ENCODE measurements at places on chromosomes 12 and 14.

- peak; percentile 74 for DNase-seq
These were observed 102.7 kb upstream of the TBX5 start for GRCh38 chr12:114508529-114509129.

GRCh38 chr12:75269209-75269608 is 59.6 kb upstream of the KCNC2 start:
- no peak for DNase-seq

DNA sequence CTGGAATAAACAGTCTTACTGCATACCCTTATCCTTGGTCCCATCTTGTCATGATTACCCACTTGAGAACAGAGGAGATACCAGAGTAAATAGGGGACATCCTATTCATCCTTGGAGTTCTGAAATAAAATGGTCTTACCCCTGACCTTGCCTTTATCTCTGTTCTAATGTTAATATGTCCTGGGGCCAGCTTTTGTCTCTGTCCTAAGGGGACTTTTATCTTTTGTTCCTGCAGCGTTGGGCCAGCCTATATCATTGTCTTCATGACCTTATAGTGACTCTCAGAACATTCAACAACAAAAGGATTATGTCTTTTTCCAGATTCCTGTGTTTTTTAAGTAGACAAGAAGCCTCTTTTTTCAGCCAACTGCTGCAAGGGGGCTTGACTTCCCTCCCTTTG is 1057.5 kb downstream of the LRFN5 start:
- no peak for DNase-seq

DNA sequence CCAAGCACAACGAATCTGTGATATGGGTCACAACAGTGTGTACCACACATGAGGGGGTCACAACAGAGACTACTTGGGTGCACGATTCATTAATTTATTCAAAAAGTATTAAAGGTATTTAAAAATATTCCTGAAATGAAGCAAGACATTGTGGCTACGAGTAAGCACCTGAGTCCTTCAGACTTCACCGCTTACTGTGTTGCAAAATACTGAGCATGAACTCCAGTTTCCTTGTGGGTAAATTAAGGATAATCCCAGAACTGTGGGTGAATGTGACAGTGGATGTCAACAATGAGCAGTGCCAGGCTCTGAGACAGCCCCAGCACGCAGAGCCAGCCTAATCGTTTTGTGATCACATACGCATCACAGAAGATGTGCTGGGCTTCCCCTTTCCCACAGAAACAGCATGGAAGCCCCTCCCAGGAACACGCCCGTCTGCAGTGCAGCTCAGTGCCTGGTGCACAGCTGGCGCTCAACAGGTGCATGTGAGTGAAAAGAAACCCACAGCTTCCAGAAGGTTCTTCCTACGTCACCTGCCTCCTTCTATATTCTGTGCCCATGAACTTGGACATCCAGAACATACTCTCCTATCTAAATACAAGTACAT is 29.1 kb downstream of the CDC42BPB start:
- no peak for DNase-seq

DNA sequence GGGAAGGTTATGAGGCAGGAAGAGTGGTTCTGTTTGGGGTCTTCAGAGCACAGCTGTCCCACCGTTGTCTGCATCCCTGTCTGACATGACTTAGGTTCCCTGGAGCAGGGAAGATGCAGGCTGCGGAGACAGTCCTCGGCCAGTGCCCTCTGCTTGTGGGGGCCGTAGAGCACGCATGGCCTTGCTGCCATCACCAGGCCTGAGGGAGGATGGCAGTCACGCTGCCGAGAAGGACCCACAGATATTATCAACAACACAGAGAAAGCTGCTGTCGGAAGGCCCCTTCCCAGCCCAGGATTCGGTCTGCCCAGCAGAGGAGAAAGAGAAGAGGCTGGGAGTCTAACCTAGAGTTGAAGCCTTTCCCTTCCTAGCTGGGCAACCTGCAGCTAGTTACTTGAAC is 35.0 kb downstream of the ERH start:
- DNase-seq = no peak

GRCh38 chr12:9204380-9204779 is 3.8 kb downstream of the PZP start:
- DNase-seq = no peak

DNA sequence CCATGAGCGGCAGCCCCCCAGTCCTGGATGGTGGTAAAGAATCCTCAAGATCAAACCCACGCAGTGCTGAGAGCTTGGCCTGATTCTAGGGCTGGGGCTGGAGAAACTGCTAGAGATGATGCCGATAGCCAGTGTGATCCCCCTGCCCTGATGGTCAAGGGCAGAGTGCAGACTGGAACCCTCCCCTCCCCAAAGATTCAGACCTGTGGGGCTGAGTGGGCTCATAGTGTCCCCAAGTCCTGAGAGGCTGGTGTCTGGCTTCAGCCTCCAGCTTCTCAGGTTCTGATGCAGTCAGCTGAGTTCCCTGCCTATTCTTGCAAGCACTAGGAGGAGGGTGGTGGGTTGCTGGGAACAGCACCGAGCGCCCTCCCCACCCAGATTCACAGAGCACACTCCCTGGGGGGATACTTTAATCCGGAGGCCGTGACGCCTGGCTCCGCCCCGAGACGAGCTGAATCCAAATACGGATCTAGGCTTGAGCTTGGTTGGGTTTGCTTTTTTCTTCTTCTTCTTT is 11.9 kb downstream of the RHOF start:
- DNase-seq = no peak

GRCh38 chr12:101941306-101942249 is 64.2 kb downstream of the DRAM1 start:
- DNase-seq = no peak

DNA sequence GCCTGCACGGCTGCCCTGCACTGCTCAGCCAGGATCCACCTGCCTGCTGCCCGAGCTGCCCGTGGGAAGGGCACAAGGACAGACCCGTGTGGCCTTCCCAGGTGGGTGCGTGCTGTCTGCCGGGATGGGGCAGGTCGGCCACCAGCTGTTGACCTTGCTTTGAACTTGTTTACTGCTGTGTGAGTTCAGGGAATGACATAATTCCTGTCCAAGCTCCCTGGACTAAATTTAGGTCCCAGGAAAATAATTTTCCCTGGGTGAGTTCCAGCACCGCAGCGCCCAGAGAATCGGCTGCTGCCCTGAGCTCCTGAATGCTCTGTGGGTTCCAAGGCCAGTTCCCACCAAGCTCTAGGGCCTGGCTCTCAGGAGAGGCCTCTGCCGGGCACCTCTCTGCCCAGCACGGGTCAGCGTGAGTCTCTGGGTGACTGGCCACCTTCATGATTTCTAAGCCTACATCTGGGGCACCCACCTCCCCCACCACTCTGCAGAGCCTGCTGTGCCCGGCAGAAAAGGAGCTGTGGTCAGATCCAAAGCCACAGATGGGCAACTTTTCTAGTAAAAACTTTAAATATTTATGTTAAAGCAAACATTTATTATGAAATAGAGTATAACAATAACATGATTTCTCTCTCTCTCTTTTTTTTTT is 27.2 kb upstream of the MLXIP start:
- DNase-seq = no peak

- DNase-seq = no peak
These were observed 265.9 kb downstream of the EFCAB11 start for GRCh38 chr14:89688507-89689211.

DNA sequence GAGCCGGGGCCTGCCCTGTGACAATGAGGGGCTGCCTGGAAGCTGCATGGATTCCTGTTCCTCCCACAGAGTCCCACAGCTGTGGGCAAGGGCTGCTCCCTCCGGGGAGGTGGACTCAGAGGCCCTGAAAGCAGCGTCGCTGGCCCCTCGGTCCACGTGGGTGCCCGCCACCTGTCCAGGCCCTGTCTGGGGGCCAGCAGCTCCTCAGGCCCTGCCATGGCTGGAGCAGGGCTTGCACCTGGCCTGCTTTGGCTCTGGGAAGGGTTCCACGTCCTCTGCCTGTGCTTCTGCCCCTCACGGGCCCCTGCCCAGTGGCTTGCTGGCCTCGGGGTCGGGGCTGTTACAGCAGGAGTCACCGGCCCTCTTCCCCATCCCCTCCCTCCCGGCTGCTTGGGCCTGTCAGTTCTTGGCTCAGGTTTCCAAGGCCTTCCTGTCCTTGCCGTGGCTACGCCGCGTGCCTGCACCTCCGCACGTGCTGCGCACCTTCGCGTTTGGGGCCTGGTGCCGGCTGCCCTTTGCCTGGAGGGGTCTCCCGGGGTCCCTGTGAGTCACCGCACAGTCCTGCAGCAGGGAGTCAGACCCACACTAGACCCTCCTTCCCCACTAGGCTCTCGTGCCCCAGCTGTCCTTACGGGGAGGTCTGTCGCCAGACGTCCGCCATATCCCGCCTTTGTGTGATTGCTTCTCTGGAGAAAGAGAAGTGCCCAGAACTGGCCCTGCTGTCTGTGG is 5.8 kb downstream of the FBRSL1 start:
- no peak for DNase-seq

DNA sequence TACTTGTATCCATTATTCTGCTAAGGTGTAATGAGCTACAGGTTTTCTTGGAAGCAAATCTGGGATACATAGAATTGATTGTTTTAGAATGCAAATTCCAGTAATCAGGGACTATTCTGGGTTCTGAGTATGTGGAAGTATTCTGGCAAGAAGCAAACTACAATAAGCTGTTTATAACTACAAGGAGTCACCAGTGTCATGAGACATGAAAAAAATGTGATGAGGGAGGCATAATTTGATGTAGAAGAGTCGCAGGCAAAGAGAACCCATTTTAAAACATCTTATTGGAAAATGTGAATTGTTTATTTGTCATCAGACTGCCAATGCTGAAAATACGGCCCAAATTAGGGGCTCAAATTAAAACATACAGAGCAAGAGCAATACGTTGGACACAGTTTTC is 321.8 kb upstream of the E2F7 start:
- DNase-seq = no peak

- no peak for DNase-seq
These were observed 55.7 kb downstream of the ERC1 start for GRCh38 chr12:1046727-1047126.

DNA sequence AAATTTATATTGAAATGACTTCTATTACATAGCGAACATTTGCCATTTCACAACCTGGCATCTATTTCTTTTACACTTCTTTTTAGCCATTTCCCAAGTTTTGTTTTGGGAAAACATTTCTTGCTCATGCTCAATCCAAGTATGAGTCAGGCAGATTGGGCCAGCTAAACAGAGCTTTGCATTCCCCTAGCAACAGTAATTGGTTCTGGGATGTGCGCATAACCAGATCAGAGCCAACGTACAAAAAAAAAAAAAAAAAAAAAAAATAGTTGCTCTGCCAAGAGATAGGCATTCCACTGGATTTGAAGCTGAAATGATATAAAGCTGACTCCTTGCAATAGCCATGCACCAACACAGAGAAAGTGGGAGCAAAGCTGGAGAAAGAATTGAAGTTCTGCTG is 37.5 kb downstream of the PLCZ1 start:
- DNase-seq = peak; percentile 27

- DNase-seq = no peak
These were observed 7.9 kb downstream of the DACT1 start for GRCh38 chr14:58645641-58646040.

DNA sequence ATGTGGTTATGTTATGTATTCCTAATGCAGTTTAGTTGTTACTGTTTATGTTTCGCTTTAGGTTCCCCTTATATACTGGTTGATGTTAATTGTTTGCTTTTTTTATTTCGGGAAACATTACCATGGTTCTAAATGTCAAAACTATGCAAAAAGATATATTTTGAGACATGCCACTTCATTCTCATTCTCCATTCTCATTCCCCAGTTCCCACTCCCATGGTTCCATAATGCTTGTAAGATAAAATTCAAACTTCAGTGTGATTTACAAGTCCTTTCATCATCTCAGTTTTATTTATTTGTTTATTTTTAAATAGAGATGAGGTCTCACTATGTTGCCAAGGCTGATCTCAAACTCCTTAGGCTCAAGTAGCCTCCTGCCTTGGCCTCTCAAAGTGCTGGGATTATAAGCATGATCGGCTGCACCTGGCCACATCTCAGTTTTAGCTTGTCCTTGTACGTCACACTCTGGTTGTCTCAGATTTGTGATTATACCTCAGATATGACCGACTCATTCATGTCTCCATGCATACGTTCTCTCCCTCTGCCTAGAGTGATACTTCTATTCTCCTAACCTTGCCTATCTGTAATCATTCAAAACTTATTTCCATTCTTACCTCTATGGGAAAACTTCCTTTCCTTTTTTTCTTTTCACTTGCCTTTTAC is 407.8 kb upstream of the RGS6 start:
- no peak for DNase-seq

DNA sequence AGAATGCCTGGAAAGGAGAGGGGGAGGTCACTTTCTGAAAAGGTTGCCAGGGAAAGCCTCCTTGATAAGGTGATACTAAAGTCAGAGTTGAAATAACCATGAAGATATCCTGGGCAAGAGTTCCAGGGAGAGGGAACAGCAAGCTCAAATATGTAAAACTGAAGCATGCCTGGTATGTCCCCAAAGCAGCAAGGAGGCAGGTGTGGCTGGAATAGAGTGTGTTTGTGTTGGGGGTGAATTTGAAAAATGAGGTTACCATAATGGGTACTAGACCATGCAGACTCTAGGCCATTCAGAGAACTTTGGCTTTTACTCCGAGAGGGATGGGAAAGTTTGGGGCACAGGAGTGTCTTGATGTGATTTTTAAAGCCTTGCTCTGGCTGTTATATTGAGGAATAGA is 66.7 kb upstream of the PTCSC3 start:
- no peak for DNase-seq

DNA sequence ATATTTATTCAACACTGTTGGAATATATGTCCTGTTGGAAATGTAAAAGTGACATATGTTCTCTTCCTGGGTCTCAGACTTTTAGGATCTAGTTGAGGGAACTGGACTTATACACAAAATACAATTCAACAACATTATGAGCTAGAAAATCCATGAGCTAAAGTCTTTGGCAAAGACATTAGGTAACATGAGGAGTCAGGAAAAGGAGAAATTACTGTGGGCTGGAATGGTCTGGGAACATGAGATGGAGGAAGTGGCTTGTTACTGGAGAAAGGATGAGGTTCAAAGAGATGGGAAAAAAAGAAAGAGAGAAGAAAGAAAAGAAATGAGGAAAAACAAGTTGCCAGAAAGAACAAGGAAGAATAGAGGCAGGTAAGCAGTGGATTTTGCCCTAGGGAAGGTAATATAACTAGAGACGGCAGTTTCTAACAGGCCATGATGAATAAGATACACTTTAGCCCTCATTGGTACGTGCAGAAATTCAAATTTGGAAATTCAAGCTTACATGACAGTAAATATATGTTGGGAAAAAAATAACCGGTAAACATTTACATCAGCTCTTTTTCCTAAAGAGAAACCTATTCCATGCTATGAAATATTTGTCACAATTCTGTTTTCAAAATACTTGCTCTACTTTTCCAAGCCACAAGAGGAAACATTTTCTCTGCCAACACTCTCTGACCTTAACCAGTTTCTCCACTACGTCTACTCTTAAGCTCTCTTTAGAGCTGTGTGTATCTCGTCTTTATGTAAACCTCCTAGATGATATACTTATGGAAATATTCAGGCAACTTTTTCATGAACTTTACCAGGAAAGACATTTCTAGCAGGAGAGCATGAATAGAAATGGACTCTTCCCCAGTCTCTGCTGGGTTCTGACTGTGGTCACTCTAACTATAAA is 268.8 kb upstream of the BTG1 start:
- no peak for DNase-seq

DNA sequence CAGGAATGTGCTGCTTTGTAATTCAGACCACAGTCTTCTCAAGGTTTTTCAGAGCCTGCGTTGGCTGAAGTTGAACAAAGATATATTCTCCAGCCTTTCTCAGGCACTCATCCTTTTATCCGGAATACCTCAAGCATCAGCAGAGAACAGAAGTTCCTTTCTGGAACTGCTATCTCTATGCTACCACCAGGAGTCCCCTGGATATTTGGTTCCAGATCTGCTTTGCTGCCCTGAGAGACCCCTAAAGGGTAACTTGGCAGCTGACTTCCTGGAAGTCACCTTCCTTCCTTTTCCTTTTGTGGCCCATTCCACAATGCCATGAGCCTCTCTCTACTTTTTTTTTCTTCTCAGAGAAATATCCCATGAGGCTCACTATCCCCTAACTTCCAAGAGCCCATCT is 188.2 kb downstream of the PLCZ1 start:
- no peak for DNase-seq

Data from ACHN (cell line).